ENCODE measurements at places on chromosomes 4 and X. TPM values are rescaled to one million over a fixed set of nuclear protein-coding genes. Genes with fewer than 3 reads are reported as not detected.

TIGD4 gene
- 0.40 TPM for total RNA-seq

JCHAIN gene
- total RNA-seq = 1.5 TPM

TKTL2 gene
- total RNA-seq = not detected

ZFP92 gene
- total RNA-seq = 0.40 TPM

CHIC1 gene
- total RNA-seq = 9.7 TPM

AGTR2 gene
- total RNA-seq = not detected

XAGE2 gene
- not detected for total RNA-seq

DUSP21 gene
- not detected for total RNA-seq

SH3TC1 gene
- 16.5 TPM for total RNA-seq

PTPN13 gene
- 3.4 TPM for total RNA-seq

IBSP gene
- not detected for total RNA-seq

SCRG1 gene
- total RNA-seq = 1.1 TPM

BTC gene
- total RNA-seq = 0.35 TPM

PRMT9 gene
- 6.8 TPM for total RNA-seq
